Fibroblast of skin of right quadriceps (primary cell): ENCODE measurements at places on chromosomes 6 and 20.
A peak's percentile ranks its signal among the peaks of the same experiment; 100 is the strongest.

DNA sequence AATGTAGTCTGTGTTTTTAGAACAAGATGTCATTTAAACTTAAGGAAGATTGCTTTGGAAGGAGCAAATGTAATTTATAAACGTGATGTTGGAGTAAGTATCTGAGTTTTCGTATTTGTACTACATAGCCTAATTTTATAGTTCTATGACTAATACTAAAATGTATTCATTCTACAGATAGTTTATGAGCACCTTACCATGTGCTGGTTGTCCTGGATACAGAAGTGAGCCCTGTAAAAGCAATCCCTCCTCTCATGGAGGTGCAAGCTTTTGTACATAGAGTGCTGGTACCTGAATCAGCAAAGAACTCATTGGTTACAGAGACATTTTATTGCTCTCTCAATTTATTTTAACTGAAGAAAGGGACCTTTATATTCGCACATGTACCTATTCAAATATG, 27.1 kb downstream of the TBPL1 start:
- no peak for DNase-seq

- peak; percentile 43 for DNase-seq
These were observed 4.4 kb upstream of the IBTK start for GRCh38 chr6:82251942-82252341.

DNA sequence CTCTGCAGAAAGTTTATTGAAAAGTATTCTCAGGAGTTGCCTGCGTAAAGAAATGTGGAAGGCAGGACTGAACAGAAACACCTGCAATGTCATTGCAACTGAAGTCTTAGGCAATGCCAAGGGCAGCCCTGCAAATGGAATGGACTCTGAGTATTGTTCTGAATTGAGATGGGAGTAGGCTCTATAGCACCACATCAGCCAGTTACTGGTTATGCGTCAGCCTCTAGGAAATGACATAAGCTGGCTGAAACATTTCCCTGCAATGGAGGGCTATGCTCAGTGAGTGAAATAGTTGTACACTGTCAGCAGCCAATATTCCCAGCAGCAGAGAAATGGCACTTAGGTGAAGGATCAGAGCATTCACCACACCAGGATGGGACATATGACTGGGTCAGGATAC, 13.8 kb upstream of the GJE1 start:
- no peak for DNase-seq

DNA sequence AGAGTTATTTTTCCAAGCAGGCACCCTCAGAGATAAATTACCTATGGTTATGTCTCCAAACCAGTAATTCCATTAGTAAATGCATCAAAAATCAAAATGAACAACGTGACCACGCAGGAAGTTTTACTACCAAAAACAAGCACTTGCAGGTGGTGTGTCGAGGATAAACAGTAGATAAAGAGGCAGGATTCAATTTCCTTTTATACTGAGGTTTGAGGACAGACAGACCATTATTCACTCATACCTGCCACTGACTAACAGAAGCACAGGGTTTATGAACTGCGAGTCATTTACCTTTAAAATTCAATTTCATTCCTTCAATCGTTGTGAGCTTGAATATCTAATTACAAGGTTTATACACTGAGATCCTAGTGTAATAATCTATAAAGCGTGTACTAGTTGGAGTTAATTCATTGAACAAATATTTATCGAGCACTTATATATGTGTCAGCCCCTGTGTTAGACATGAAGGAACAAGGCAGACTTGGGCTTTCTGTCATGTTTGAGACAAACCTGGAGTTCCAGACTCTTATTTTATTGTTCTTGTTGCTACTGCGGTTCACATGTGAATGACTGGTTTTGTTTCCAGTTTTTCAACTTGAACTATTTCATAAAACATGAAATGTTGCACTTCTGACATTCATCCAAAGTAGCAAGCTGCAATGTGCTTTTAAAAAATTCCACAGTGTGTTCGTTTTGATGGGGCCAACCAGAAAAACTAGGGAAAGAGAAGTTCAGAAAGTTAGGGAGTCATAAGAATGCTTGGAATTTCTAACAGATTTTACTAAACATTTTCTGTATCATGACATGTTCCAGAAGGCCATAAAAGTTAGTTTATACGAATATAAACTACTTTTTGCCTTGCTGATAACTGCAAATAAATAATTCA, 205.6 kb downstream of the UST start:
- peak; percentile 80 for DNase-seq

DNA sequence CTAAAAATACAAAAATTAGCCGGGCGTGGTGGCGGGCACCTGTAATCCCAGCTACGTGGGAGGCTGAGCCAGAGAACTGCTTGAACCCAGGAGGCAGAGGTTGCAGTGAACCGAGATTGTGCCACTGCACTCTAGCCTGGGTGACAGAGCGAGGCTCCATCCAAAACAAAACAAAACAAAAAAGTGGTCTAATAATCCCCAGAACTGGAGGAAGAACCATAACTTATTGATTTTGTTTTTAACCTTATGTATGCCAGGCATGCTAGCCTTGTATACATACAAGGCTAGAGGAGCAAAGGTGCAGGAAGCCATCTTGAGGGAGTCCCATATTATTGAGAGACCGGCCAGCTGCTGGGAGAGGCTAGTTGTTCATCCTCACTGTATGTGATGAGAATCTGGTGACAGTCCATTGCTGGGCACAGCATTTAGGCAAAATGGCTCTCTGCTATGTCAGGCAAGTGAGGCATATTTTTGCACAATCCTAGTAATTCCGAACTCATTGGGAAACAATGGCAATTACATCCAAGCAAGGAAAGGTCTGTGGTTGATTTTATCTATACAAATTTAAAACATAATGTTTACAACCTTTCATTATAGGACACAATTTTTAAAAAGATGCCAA, 18.0 kb downstream of the HFE start:
- no peak for DNase-seq

DNA sequence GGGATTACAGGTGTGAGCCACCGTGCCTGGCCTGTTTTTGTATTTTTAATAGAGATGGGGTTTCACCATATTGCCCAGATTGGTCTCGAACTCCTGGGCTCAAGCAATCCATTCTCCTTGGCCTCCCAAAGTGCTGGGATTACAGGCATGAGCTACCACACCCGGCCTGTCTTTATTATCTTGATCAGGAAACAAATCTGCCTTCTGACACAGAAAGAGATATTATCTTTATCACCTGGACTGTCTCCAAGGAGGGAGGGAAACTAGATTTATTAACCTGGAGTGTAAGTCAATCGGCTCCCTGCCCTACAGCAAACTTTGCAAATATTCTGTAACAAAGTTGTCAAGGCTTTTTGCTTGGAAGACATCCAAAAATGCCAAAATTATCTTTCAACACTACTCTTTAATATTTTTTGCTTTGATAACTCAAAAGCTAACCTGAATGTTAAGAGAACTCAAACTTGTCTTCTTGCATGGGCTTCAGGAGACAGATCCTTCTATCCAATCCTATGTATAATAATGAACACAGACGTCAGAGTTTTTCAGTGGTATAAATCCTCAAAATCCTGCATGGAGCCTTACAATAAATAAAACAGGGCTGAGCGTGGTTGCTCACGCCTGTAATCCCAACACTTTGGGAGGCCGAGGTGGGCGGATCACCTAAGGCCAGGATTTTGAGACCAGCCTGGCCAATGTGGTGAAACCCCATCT, 85.0 kb upstream of the LOC128125822 start:
- no peak for DNase-seq

DNA sequence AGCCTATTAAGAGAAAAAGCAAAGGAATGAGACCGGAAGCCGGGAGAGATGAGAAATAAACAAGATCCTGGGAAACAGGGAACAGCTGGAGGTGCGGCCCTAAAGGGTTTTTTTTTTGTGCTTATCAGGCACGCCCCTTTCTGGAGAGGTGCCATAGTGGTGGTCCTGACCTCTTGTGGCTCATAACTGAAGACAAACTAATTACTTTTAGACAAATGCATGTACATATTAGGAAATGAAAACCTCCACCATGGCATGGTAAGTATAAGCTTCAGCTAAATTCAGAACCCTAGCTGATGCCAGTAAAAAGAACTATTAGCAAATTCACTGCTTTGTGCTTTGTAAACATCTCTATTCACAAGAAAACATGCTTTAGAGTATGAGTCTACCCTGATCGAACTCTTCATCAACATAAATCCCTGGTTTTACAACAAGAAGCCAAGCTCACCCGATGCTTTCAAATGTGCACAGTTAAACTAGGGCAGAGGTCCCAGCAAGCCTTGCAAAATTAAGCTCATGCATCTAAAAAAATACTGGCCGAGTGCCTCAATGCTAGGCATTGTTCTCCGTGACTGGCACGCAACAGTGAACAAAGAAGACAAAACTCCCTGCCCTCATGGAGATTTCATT, 96.4 kb upstream of the MRPS10 start:
- peak; percentile 71 for DNase-seq

DNA sequence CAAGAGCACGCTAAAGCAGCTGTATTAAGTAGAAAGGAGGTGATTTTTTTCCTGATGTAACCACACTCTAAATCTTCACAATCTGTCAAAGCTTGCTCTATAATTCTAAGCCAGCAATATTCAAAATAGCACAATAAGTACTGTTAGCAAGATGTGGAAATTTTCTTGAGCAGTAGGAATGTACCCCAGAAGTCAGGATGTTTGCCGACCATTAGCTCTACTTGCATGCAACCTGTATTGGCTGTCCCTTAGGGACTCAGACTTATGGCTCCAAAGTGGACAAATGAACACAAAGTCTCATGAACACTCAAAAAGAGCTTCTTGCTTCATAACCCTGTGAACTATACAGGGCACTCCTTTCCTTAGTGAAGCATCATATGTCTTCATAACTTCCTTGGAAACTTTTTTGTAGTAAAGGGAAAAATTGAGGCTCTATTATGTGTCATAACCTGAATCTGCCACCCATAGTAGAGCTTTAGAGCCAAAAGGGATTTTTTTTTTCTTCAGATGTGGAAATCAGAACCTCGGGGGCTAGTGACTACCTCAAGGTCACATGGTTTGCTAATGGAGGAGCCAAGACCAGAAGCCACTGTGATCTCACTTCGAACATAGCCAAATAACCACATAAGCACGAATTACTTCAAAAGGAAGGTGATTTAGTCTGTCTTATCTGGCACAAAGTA, 54.5 kb downstream of the ADGRG6 start:
- peak; percentile 47 for DNase-seq

- DNase-seq: peak; percentile 54
These were observed 104.6 kb downstream of the EPB41L2 start for GRCh38 chr6:130958468-130958867.

GRCh38 chr20:44426879-44427790, 48.5 kb upstream of the TTPAL start:
- DNase-seq: no peak

DNA sequence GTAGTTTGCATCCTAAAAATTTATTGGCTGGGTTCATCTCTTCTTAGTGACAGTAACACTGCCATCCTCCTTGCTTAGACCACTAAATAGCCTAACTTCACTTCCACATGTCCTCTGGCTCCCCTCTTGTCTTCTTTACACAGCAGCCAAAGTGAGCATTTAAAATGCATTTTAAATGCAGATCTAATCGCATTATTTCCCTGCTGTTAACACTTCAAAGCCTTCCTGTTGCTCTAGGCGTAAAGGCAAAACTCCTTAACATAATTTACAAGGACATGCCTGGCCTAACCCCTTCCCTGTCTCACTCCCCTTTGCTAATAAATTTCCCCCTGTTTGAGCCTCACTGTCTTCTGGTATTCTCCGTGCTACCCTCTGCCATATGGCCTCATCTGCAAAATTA, 26.5 kb downstream of the NKAIN2 start:
- DNase-seq: no peak

DNA sequence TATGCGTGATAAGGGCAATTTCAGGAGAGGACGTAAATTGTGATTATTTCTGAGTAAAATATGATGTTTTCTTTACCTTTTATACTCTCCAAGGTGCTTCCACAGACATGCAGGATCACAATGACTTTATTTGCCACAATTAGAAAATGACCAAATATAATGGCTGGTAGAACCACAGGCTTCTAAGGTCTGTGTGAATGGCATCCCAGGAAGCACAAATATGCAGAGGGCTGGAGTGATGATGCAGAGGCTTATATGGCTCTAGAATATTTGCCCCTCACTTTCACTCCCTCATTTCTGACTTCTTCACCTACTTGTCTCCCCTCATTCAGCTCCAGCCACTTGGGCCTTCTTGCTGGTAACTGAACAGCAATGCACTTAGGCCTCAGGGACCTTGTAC, 502.1 kb upstream of the MAP3K7 start:
- DNase-seq: no peak

- no peak for DNase-seq
These were observed 1.6 kb upstream of the PSMB8 start for GRCh38 chr6:32845384-32845884.

DNA sequence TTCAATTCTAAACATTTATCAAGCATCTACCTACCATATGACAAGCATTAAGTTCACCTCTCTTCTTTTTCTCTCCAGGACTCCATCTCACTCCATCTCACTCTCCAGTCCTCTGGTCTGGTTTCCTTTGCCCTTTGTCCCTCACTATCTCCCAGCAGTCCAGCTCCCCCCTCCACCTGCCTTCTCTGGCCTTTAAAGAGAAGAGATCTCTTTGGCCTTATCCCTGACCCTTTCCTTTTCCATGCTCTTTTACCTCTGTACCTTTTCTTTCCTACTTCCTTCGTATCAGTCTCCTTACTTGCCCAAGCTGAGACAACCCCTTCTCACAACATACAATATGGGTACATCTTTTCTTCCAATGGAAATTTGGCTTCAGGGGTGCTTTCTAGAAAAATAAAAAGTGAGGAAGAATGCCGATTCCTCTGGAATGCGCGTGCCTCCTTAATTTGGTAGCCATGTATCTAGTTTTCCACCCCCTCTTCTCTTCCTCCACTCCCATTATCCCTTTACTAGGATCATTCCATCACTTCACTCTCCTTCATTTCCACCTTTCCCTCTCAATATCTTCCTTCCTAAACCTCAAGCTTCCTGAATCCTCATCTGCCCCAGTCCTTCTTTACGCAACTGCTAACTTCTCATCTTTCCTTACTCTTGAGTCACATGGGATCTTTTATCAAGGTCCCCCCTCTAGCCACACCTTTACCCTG, 745 bp upstream of the AGPAT1 start:
- DNase-seq: no peak

GRCh38 chr20:35630636-35631035, 15.0 kb downstream of the SPAG4 start:
- no peak for DNase-seq

- DNase-seq: no peak
These were observed 577.1 kb downstream of the DOK5 start for GRCh38 chr20:55052459-55052858.

- DNase-seq: no peak
These were observed 109.2 kb downstream of the FOXF2 start for GRCh38 chr6:1498491-1499113.

- no peak for DNase-seq
These were observed 71.4 kb downstream of the ADGB start for GRCh38 chr6:146670161-146670560.

GRCh38 chr6:112221561-112221960, 32.8 kb downstream of the LAMA4 start:
- DNase-seq: no peak
